Stimulated activated CD8-positive, alpha-beta memory T cell treated with anti-CD3 and anti-CD28 coated beads, Interleukin-15, amount 100 ng/mL, for 4 hours (primary cell): ENCODE measurements at places on chromosomes 4 and X.

DNA sequence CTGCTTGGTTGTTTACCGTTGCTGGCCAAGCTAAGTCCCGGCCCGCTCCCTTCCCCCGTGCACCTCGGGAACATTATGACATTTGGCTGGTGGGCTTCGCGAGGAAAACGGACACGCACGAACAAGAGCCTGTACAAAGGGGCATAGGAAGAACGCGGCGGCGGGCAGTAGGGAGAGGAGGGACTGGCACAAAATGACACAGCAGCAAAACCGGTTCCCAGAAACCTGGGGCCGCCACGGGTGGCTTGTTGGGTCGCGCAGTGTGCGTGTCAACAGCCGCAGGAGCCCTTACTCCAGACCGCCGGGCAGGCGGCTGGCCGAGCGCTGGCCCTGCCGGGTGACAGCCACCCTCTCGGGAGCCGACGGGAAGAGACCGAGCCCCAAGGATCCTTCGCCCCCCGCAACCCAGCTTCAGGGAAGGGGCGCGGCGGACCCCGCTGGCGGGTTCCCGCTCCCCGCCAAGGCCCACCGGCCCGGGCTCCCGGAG lies 1.6 kb upstream of the LIN54 start:
- no peak for DNase-seq

- DNase-seq = no peak
Observed at GRCh38 chr4:105145156-105145902, 1.3 kb upstream of the TET2 start.

DNA sequence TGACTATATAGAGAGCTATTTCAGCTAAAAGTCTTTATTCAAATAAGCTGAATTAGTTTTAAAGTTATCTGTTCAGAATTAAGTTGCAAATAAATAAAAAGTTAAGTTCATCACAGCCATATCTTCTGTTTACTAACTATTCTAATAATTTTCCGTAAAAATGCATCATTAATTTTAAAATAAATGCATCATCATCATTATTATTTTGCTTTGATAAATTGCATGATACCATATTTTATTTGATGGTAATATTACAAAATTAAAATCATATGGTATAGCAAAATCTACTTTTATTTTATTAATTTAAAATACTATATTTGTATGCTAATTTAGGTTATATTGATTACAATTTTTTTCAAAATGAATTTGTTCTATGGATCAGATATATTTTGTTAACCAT lies 357.3 kb upstream of the NDST4 start:
- DNase-seq = no peak

GRCh38 chr4:39054497-39054896 lies 7.5 kb upstream of the KLHL5 start:
- no peak for DNase-seq

- DNase-seq = no peak
Observed at GRCh38 chr4:85107553-85107952, 141.1 kb upstream of the WDFY3 start.

DNA sequence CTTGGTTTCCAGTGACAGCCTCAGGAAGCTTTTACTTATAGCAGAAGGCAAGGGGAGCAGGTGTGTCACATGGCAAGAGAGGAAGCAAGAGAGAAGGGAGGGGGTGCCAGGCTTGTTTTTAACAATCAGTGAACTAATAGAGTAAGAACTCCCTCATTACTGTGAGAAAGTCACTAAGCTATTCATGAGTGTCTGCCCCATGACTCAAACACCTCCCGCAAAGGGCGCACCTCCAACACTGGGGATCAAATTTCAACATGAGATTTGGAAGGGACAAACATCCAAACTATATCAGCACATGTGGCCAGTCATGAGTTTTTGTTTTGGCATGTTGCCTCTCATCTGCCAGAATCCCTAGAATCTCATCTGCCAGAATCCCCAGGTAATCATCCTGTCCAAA lies 183.5 kb upstream of the C1QTNF7 start:
- no peak for DNase-seq

DNA sequence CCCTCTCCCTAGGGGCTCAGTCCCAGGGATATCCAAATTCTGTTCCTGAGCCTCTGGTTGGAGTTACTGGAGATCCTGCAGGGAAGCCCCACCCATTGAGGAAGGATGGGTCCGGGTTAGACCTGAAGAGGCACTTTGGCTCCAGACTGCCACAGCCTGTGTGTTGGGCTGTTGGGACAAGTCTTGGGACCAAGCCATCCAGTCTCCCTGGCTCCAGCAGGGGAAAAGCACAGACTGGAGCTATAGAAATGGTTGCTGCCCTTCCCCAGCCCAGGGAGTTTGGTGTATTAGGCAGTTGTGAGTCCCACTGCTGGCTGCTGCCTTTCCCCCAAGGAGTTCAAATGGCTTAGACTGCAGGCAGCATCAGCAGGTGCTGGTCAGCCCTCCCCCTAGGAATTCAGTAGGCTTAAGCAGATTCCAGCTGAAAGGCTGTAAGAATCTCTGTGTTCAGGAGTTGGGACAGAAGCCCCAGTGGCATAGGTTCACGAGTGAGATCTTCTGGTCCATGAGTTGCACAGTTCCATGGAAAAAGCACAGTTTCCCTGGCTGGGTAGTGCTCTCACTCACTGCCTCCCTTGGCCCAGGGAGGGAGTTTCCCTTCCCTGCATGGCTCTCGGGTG lies 344.0 kb upstream of the EPHA5 start:
- DNase-seq = no peak

- no peak for DNase-seq
Observed at GRCh38 chrX:124346117-124346876, at the start of gene SH2D1A. Gene SH2D1A (plus strand): TSS chrX:124346563. CDS start chrX:124346643, 80 bp downstream.

- no peak for DNase-seq
Observed at GRCh38 chrX:12891915-12892506, 14.4 kb upstream of the TLR8 start.

GRCh38 chr4:79723507-79723906 lies 315.5 kb upstream of the GK2 start:
- DNase-seq = no peak

DNA sequence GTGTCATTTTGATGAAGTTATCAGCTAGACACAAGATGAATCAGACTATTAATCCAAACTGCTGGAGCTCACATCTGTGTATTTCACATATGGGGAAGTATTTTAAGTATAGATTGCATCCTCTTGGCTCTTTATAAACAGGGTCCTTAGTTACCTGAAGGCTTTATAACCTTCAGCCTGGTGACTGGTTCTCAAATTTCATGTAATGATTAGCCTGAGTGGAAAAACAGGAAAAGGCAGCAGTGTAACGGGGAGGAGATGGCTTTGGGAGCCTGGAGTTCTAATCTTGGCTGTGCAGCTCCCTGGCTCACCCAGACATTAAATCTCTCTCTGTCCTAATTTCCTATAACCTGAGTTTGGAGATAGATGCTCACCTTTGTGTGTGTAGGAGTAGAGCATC lies 103.8 kb upstream of the HPF1 start:
- DNase-seq = no peak

GRCh38 chrX:19991350-19991718 lies 473 bp upstream of the BCLAF3 start:
- DNase-seq = no peak

DNA sequence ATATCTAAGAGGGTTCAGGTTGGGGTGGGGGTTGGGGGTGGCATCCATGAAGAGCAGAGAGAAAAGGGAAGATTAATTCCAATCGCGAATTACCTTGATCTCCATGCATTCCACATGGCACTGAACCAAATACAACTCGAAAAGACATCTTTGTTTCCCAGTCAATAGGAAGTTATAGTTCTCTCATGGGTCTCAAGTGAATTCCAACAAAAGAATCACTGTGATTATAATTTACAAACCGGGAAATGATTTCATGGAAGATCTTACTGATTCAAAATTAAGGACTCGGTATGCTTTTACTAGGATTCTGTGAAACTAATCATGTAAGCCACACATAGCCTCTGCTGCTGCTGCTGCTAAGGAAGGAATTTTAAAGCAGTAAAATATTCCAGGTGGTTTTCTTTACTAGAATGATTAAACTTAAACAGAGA lies 26.6 kb upstream of the AMELX start:
- DNase-seq = no peak
